ENCODE measurements at places on chromosomes 3 and 15.

GRCh38 chr15:90143166-90143655 is 40.9 kb upstream of the IDH2 start:
- DNase-seq, result peak; percentile 53

GRCh38 chr15:74438721-74439316 is 5.1 kb upstream of the SEMA7A start:
- peak; percentile 76 for DNase-seq

DNA sequence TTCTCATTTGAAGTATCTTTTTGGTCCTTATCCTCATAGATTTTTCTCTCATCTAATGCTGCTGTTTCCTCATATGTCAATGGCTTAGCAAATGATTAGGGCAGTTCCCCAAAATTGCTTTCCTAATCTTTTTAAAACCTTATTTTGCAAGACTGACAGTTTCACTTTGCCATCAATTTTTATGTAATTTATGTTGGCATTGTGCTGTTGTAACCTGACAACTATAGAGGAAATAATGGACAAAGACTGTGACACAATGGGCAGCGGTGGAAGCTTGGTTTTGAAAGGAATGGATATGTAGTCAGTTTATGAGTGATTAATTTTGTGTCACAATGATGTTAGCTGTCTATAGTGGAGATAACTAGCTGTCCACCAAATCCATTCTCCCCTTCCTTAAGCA is 10.6 kb upstream of the SH3BP5 start:
- no peak for DNase-seq

- no peak for DNase-seq
Observed at GRCh38 chr3:44510000-44510368, 32.5 kb upstream of the ZNF445 start.

GRCh38 chr15:98503970-98504369 is 144.4 kb upstream of the IGF1R start:
- no peak for DNase-seq

- DNase-seq, result no peak
Observed at GRCh38 chr3:178705925-178706324, 169.7 kb downstream of the KCNMB2 start.

GRCh38 chr3:174862666-174863065 is 3.5 kb downstream of the NAALADL2 start:
- DNase-seq, result no peak

DNA sequence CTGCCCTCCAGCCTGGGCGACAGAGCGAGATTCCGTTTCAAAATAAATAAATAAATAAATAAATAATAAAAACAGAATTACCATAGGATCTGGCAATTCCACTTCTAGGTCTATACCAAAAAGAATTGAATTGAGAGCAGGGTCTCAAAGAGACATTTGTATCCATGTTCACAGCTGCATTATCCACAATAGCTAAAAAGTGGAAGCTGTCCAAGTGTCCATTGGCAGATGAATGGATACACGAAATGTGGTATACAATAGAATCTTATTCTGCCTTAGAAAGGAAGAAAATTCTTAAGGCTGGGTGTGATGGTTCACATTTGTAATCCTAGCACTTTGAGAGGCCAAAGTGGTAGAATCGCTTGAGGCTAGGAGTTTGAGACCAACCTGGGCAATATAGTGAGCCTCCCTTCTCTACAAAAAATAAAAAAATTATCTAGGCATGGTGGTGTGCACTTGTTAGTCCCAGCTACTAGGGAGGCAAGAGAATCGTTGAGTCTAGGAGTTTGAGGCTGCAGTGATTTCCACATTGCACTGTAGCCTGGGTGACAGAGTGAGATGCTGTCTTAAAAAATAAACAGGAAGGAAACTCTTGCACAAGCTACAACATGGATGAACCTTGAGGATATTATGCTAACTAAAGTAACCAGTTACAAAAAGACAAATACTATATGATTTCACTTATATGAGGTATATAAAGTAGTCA is 24.2 kb downstream of the PFKFB4 start:
- no peak for DNase-seq

- no peak for DNase-seq
Observed at GRCh38 chr3:185175370-185175987, 22.6 kb upstream of the C3orf70 start.

DNA sequence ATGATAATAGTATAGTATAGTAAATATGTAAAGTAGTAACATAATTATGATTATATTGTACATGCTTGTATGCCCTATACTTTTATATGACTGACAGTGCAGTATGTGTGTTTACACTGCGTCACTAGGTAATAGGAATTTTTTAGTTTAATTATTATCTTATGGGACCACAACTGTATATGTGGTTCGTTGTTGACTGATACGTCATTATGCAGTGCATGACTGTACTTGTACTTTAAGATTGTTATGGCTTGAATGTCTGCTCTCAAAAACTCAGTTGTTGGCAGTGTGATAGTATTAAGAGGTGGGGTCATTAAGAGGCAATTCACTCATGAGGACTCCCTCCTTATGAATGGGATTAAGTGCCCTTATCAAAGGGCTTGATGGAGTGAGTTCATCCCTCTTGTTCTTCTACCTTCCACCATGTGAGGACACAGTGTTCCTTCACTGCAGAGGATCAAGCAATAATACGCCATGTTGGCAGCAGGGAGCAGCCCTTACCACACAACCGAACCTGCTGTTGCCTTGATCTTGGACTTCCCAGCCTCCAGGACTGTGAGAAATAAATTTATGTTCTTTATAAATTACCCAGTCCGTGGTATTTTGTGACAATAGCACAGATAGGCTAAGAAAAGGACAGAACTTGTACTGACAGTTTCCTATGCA is 152.2 kb downstream of the NEK11 start:
- no peak for DNase-seq

DNA sequence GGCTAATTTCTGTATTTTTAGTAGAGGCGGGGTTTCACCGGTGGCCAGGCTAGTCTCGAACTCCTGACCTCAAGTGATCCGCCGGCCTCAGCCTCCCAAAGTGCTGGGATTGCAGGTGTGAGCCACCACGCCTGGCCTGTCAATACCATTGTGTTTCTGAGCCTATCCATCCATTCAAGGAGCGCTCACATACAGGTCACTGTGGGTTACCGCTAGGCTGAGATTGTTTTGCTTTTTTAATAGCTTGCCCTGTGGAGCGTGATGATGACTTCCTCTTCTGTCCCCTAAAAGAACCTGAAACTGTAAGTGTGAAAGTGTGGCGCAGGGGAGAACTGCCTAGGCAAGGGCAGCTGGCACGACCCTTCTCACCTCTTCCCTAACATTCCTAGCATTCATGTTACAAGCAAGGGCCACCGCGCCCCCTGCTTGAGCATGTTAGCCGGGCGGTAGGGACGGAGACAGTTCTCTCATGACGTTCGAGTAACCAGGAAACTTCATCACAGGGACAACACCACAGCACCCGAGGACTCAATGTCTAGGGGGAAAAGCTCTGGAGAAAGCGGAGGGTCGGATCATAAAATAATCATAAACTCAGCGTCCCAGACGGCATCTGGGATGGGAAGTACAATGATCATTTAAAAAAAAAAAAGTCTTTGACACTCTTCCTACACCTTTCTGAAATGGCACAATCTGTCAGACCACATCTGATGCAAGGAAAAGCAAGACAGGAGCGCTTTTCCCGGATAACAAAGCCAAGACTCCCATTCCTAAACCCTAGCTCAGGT is 790 bp downstream of the LAMP3 start:
- DNase-seq, result no peak

- DNase-seq, result no peak
Observed at GRCh38 chr15:101275018-101275417, 2.3 kb downstream of the SELENOS start.

DNA sequence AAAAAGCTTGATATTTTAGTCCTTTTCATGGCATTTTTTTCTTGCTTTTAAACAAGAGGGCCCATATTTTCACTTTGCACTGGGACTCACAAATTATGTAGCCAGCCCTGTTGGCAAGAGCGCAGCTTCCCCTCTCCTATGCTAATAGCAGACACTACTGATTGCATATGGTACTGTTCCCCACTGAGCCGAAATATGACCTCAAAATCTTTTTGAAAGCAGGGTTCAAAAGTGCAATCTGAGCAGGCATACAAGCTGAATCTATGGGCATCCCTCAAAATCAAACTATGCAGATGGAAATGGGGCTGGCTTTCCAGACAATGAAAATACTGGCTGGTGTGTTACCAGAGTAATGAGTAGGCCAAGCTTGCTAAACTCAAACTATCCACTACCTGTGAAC is 225.2 kb upstream of the SETMAR start:
- DNase-seq, result no peak

DNA sequence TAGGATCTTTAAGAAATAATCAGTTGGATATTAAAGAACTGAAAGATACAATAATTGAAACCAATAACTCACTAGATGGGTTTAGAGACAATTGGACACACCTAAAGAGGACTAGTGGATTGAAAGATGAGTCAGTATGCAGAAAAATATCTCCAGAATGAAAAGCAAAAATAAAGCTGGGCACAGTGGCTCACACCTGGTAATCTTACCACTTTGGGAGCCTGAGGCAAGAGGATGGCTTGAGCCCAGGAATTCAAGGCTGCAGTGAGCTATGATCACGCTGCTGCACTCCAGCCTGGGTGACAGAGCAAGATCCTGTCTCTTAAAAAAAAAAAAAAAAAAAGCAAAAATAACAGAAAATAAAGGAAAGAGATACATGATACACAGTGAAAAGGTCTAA is 37.4 kb upstream of the CCDC174 start:
- no peak for DNase-seq

GRCh38 chr3:146577662-146578061 is 27.5 kb downstream of the PLSCR5 start:
- DNase-seq, result peak; percentile 12

GRCh38 chr3:26624209-26624765 is 1.7 kb downstream of the LRRC3B start:
- no peak for DNase-seq

GRCh38 chr15:77712438-77712837 is 79.7 kb upstream of the LINGO1 start:
- DNase-seq, result no peak
